ENCODE measurements at places on chromosomes 7 and 10.

DNA sequence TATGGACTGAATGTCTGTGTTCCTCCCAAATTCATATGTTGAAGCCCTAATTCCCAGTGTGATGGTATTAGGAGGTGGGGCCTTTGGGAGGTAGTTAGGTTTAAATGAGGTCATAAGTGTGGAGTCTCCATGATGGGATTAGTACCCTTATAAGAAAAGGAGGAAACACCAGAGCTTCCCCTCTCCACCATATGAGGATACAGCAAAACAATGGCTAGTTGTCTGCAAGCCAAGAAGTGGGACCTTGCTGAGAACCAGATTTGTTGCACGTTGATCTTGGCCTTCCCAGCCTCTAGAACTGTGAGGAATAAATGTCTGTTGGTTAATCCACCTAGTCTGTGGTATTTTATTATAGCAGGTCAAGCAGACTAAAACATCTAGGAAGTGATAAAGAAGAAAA lies 102.2 kb downstream of the AHCYL2 start:
- no peak for DNase-seq

- DNase-seq = no peak
Measured at GRCh38 chr10:15461353-15462108, 90.4 kb upstream of the FAM171A1 start.

DNA sequence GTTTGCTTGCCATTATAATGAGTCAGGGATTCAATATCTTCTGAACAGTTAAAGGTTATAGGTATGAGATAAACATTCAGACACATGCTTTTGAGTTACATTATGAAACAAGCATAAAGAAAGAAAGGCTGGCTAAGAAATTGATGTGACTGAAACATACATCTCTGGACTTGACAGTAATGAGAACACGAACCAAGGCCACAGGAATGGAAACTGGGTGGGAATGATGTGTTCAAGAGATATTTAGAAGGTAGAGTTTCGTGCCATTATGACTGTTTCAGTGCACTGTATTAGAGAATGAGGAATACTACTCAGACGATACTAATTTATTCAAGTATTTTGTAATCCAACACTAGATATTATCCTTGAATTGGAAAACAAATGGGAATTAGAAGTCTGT lies 332.1 kb upstream of the MAGI2 start:
- no peak for DNase-seq

GRCh38 chr10:32163762-32164148 lies 107.5 kb upstream of the KIF5B start:
- DNase-seq = no peak

DNA sequence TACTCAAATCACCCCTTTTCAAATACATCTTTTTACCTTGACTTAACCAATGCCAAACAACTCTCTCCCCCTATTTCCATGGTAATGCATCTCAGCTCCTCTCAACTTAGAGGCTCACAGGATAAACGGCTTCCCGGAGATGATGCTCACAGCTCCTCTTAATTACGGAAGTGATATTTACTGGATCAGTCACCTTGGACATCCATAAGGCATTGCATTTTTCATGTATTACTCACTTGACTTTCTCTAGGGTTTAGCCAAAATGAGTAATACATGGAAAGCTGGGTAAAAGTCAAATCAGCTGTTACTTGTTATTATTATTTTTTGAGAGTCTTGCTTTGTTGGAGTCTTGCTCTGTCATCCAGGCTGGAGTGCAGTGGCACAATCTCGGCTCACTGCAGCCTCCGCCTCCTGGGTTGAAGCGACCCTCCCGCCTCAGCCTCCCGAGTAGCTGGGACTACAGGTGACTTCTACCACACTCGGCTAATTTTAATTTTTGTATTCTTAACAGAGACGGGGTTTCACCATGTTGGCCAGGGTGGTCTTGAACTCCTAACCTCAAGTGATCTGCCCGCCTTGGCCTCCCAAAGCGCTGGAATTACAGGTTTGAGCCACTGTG lies 73.3 kb upstream of the RHEB start:
- no peak for DNase-seq

- DNase-seq = no peak
Measured at GRCh38 chr7:15424468-15424867, 137.3 kb downstream of the AGMO start.

GRCh38 chr7:1092806-1093501 lies 5.0 kb downstream of the GPER1 start:
- no peak for DNase-seq

GRCh38 chr10:110535958-110536891 lies 31.3 kb upstream of the SMC3 start:
- peak; percentile 48 for DNase-seq

GRCh38 chr7:28298870-28299518 lies 113.3 kb upstream of the CREB5 start:
- peak; percentile 7 for DNase-seq

DNA sequence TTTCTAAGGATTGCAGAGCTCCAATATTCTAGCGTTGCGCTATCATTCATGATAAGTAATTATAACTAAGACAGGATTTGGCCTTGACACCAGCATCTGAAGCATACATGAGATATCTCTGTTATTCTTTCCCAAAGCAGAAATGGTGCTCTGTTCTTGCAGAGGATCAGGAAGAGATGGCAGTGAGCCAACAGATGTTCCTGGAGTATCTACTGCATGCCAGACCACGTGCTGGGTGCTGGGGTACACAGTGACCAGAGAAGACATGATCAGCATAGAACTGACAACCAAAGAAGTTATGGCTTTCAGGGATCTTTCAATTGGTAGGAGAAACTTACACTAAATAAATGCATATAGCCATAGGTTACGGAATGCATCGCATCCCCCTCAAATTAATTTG lies 63.7 kb upstream of the PLXNA4 start:
- DNase-seq = no peak

DNA sequence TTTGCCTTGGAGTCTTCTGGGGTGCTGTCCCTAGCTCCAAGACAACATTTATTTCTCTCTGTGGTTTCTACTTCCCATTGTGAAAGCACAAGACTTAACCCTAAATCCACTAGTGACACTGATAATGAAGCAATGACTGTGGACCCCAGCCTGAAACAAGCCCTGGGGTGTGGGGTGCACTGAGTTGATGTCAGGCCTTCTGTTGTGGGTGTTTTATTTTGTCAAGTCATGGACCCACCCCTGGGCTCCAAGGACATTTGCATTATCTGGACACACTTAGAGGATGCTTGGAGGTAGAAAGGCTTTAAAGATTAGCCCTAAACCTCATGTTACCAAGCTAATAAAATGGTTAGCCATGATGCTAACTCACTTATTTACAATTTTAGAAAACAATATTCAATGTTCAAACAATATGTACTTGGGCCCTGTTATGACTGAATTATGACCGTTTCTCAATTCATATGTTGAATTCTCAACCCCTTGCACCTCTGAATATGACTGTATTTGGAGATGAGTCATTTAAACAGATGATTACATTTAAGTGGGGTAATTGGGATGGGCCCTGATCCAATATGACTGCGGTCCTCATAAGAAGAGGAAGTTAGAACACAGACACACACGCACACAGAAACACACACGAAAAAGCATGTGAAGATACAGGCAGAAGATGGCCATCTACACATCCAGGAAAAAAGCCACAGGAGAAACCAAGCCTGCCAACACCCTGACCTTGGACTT lies 137.2 kb upstream of the IGFBP3 start:
- no peak for DNase-seq

DNA sequence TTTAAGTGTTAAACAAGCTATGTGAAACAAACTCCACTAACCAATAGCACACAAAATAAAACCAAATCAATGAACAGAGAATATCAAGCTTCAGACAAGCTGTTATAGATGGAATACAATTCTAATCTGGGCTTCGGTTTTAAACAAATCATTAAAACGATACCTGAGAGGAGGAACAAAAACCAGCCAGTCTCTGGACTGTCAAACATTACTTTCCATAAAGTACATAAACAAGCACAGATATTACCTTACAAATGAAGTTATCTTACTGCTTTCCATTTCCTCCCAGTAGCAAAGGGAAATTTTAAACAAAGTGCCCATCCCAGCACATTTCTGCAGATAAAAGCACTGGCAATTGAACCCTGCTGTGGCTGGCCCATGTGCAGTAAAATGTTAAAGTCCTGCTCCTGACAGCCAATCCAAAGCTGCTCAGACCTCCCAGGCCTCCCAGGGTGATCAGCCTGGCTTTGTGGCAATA lies 128.0 kb downstream of the NRCAM start:
- no peak for DNase-seq

DNA sequence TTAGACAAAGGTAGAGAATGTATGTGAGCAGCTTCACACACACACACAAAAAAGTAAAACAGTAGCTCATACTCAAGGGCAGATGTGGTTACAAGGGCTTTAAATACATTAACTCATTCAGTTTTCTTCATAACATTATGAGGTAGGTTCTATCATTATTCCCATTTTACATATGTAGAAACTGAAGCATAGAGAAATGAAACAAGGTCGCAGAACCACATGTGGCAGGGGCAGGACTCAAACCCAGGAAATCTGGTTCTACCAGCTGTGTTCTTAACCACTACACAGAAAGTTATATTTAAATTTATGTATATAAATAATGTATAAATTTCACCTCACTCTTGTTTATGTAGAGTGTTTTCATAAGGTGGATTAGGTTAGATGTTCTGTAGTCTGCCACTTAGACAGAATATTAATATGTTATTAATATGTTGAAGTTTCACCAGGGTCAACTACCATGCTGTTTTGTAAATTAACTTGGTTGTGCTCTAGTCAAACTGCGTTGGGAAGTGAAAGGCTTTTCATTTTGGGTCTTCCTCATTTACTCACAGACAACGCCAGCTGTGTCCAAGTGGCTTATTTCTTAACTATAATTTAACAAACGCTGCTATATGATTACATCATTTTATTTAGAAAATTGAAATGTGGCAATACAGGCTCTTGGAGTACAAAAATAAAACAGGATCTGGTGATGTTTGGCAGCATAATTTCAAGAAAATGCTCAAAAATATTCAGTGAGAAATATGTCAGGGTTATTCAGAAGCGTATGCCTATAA lies 138.4 kb downstream of the MDFIC start:
- DNase-seq = no peak

DNA sequence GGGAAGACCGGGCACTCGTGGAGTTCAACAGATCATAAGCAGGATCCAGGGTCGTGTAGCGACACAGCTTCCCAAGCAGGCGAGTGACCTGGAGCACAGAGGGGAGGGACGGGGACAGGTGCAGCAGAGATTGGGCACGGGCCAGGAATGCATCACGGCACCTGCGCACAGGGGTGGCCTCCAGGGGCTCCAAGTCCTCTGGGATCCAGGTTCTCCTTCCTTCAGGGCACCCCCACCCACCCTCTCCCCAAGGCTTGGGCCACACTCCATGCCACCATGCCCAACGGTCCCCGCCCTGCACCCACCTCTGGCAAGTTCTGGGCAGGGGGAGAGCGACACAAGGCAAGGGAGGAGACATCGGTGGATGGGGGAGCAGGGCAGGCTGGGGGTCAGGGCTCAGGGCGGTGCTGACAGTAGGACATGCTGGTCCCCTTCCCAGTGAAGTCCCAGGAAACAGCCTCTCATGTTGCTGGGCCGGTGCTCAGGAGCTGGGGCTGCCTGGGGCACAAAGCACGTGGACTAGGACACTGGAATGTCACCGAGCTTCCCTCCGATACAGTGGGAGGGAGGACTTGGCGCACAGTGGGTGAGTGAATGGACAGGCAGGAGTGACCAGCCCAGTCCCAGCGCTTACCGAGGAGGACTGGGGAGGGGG lies 597.3 kb downstream of the PTPRN2 start:
- no peak for DNase-seq

- DNase-seq = no peak
Measured at GRCh38 chr7:15863951-15864625, 177.6 kb upstream of the MEOX2 start.

GRCh38 chr7:98995111-98995510 lies 116.8 kb downstream of the TRRAP start:
- DNase-seq = no peak

- DNase-seq = no peak
Measured at GRCh38 chr10:72782649-72783330, 90.8 kb downstream of the MCU start.

DNA sequence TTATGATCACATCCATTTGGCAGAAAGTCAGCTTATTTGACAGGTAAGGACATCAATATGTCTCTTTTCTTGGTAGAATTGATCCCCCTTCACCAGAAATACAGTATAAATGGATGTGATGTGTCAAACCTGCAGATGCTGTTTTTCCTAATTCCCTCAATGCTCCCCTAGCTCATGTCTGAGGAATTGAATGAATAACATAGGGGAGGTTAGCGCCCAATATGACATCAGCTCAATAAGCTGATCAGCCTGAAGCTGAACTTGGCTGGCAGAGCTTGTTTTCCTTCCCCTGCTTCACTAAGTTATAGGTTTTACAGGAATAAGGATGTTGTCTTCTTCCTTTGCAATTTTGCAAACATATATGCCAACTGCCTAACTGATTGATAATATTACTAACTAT lies 132.5 kb downstream of the REEP3 start:
- no peak for DNase-seq

DNA sequence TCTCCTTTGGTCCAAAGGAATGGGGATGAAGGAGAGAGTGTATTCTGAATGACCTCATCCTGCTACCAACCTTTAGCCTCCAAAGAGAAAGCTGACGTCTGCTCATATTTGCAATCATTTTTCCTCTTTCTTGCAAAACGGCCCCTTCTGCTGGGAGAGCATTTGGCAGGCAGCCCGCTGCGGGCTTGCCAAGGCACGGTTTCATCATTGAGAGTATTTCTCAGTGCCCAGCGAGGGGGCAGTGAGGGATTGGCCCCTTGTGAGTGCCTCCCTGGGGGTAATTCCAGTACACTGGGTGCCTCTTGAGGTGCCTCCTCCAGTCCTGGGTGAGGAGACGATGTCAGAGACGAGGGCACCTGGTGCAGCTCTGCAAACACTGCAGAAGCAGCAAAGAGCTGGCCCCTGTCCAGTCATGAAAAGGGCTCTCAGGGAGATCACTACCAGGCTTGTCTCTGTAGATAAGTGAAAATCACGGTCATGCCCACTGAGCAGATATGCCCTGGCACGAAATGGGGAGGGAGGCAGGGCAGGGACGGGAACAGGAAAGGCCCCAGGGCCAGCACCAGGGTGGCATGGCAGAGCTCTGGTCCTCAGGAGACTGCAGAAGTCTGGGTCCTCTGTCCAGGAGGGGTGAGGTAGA lies 48.7 kb upstream of the SHH start:
- DNase-seq = no peak

- DNase-seq = no peak
Measured at GRCh38 chr10:640673-641045, 48.8 kb downstream of the DIP2C start.

DNA sequence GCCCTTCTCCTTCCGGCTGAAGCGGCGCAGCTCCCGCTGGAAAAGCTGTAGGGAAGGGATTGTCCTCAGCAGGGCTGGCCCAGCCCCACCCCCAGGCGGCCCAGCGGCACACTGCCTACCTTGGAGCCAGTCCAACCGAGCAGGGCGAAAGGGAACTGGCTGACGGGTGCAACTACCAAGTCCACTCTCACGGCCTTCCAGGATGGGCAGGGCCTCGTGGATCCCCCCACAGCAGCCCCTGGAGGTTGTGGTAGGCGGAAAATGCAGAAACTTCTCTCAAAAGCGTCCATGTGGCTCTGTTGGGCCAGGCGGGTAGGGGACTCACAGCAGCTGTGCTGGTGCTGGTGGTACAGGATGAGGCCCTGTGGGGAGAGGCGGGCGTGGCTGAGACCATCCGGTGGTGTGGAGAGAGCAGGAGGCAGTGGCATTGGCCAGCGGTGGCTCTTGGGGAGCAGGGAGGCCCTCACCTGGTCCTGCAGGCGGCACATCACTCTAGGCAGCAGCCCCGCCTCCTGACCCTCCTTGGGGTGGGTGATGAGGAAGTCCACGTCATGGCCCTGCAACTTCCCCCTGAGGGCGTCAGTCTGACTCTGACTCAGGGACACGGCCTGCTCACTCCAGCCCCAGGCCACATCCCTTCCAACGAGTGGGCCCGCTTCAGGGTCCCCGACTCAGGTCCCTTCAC lies 8.4 kb upstream of the PGAM2 start:
- peak; percentile 39 for DNase-seq

- peak; percentile 54 for DNase-seq
Measured at GRCh38 chr10:60732198-60732806, 46.0 kb upstream of the CDK1 start.

All from CD4-positive, alpha-beta T cell treated with Interleukin-17A for 4 hours (primary cell).